ENCODE measurements at places on chromosomes 16 and 17.

- DNase-seq: no peak
These were observed 85.7 kb downstream of the NT5M start for GRCh38 chr17:17388657-17389496.

DNA sequence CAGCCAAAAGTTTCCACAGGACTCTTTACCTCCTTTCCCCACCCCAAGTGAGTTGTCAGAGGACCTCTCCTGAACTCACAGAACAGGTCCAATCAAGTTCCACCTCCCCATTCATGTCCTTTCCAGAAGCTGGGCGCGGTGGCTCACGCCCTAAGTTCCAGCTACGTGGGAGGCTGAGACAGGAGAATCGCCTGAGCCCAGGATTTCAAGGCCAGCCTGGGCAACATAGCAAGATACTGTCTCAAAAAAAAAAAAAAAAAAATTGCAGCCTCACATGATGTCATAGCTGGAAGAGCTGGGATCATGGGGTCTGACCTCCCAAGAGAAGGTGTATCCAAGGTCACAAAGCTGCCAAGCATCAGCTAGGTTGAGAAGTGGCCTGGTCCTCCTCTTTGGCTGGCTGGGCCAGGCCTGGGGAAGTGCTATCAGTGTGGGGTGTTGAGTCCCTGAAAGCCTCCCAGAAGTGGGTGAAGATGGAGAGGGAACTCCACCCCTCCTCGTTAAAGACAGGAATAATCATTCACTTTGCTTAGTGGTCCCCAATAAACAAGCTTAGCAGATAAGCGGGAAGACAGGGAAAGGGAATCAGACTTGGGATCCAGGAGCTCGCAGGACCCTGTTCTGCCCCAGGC lies 5.5 kb upstream of the MNT start:
- DNase-seq: no peak

GRCh38 chr17:43820759-43821158 lies 12.2 kb downstream of the MPP3 start:
- no peak for DNase-seq

DNA sequence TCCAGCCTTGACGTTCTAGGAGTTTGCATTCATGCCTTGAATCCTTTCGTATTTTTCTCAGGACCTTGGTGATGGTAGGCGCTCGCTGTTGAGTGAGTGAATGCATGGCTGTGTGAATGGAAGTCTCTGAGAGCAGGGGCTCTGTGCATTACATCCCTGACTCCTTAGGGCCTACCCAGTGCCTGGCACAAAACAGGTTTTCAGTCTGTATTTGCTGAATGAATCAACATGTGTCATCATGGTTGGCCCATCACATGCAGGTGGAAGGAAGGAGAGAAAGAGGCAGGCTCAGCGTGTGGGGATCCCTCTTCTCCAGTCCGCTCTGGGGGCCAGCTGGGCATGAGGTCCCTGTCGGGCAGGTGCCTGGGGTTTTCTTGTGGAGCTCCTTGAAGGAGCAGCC lies 8.7 kb downstream of the RAP1GAP2 start:
- DNase-seq: no peak

DNA sequence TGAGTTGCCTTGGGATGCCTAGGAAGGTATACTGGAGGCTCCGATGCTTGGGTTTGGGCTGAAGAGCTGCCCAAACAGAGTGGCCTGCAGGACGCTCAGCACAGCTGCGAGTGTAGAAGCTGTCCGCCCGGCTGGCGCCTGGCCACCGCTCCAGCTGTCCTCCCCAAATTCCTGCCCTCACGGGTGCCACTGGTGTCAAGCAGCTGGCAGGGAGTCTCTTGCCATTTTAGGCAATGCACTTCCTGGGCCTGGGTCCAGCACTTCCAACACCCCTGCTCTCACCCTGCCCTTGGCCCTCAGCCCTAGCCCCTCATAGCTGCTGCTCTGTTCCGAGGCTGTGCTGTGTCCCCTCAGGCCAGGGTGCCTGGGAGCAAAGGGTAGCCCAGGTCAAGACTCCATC lies 5.2 kb upstream of the PKMYT1 start:
- no peak for DNase-seq

DNA sequence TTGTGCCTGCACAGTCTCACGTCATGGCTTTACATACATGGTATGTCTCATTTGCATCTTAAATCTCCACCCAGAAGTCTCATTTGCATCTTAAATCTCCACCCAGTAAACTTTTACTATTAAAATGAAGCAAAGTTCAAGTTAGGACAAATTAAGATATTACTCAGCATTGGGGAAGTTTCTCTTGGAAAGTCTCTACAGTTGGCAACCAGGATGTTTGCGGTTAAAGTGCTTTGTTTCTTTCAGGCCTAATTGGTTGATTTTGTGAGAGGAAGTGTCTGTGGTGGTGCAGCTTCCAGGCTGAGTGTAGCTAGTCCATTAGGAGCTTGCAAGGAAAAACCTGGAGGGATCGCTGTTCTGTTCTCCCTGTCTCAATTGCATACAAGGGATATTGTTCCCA lies 1373.3 kb upstream of the GOT2 start:
- no peak for DNase-seq

DNA sequence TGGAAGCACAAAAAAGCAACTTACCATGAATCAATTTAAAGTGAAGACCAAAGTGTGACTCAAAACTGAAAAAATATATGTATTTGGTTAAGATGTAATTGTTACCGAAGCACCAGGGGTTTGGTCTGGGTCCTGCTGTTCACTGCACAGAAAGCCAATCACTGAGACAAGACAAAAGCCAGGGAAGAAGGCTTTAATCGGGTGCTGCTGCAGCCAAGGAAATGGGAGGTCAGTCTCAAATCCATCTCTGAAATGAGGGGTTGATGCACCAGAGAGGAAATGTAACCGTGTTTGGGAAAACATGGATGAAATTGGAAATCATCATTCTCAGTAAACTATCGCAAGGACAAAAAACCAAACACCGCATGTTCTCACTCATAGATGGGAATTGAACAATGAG lies 73.6 kb upstream of the HSBP1 start:
- no peak for DNase-seq

DNA sequence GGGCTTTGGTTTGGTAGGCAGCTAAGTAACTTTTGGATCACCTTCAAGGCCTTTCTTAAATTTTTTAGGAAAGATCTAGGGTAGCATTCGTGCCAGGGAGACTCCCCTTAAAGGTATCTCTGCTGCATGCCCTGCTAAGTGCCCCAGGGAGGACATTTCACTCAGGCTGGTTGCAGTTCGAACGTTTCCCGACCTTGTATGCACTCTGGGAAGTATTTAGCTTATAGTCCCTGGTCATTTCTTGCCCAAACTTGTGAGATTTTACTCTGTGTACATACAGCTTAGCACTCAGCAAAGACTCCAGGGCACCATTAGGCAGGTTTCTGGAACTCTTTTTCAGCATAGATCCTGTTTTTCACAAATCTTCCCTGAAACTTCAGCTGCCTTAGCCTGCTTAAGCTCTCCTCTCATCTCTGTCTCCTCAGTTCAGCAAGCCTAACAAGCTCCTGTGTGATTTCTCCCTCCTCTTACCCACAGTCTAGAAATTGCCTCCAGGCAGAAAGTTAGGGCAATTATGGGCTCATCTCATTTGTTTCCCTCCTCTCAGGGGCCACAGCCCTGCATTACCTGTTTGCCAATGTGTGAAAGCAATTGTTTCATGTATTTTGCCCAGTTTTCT lies 84.6 kb downstream of the MRTFB start:
- no peak for DNase-seq

DNA sequence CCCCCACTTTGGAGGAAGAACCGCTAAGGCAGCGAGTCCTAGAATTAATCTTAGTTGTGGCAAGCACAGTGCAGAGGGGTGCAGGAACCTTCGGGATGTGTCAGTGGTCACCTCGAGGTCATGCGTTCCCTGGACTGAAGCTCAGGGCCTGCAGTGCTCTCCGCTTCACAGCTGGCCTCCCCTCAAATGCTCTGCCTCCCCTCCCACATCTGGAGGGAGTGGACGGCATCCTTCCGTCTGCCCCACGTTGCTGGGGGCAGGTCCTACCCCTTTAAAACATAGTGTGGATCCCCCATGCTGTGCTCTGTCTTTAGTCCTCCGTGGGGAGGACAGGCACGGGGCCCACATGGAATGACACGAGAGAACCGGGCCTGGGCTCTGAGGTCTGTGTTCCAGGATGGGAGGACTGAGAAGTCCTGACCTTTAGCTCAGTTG lies 99.5 kb upstream of the CDC42EP4 start:
- no peak for DNase-seq

DNA sequence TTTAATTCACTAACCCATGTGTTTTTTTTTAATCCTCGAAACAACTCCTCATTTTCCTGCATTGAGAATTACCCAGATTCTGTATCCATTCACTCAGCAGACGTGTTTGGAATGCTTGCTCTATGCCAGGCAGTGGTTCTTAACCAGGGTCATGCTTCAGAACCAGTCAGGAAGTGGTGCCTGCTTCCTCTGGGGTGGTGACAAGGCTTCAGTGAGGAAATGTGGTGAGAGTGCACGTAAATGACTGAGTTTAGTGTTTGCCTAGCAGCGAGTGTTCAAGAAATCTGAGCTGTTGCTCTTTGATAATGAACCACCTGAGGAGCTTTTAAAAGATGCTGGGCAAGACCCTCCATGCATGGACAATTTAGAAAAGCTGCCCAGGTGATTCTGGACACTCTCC lies 9.9 kb downstream of the ZFP90 start:
- DNase-seq: no peak

DNA sequence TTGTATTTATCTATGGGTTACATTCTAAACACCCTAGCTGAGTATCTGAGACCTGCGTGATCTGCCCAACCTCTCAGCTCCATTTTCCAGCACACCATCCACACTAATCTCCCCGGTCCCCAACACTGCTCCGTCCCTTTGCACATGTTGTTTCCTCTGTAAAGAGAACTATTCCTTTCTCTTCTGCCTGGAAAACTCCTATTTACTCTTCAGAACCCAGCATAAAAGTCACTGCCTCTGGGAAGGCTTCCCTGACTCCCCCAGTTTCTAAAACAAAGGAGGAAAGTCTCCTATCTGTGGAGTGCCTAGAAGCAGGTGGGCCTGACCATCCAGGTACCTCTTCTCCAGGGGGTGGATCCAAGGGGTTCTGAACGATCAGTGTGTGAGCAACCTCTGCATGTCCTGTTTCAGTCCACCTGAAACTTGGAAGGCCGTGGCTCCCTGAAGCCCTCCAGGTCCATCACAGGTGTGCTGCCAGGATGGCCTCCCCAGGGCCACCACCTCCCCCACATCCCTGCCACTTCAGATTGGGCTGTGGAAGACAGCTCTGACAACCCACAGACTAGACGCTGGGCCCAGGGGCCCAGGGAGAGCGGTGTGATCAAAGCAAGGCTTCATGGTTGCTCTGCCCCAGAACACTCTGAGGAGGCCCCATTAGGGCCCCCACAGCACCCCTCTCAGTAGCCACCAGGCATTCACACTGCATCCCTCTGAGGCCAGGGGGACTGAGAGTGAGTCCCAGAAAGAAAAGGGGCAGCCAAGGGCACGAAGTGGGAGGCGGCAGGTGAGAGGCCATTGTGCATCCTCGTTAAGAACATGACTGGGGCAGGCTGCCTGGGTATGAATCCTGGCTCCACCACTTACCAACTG lies 20.3 kb downstream of the MPP3 start:
- DNase-seq: no peak

- no peak for DNase-seq
These were observed 404.9 kb upstream of the CDH5 start for GRCh38 chr16:65961476-65962143.

- no peak for DNase-seq
These were observed 4.4 kb downstream of the RNF135 start for GRCh38 chr17:30975042-30975820.

DNA sequence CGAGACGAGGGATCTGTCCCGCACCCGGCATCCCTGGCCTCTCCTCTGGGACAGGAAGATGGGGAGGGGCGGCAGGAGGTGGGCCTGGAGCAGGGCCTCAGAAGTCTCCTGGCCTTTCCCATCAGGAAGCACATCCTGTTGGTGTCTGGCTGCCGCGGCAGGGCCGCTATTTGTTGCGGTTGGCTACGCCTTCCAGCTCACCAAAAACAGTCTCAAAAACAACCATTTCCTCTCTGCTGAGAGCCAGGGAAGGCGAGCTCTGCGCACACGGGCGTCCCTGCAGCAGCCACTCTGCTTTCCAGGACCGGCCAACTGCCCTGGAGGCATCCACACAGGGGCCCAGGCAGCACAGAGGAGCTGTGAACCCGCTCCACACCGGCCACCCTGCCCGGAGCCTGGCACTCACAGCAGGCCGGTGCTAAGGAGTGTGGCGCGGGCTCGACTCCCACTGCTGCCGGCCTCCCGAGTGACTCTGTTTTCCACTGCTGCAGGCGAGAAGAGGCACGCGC lies at the start of gene TMEM204:
Gene TMEM204, plus strand, starts transcription at position 224 of the 509 bp plus-strand sequence. CDS start 610 bp downstream, outside the sequence.
- no peak for DNase-seq

- no peak for DNase-seq
These were observed 34.8 kb upstream of the CPHXL start for GRCh38 chr16:75761108-75761507.

GRCh38 chr17:34607917-34608316 lies 28.5 kb downstream of the TMEM132E start:
- DNase-seq: no peak

GRCh38 chr17:63516910-63517824 lies 6.0 kb upstream of the KCNH6 start:
- no peak for DNase-seq

DNA sequence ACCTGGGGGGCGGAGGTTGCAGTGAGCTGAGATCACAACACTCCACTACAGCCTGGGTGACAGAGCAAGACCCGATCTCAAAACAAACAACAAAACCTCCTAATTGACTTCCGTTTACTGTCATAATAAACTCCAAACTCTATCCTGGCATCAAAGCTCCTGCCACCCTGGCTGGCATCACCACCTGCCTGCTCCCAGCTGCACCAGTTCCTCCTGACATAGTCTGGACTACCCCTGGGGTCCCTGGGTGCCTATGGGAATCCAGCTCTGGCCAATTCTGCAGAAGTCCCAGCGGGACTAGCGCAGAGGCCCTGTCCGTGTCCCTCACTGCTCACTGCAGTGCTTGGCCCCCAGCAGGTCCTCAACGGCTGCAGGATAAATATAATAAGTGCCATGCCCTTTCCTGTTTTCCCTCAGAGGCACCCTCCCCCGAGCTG lies 723 bp downstream of the NTHL1 start:
- DNase-seq: no peak

DNA sequence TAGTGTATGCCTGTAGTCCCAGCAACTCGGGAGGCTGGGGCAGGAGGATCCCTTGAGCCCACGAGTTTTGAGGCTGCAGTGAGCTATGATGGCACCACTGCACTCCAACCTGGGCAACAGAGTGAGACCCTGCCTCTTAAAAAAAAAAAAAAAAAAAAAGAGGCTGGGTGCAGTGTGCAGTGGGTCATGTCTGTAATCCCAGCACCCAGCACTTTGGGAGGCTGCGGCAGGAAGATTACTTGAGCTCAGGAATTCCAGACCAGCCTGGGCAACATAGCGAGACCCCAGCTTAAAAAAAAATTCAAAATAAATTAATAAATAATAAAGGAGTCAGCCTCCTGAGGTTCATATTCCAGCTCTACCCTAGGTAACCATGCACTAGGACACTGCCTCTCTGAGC lies 9.6 kb upstream of the CNOT1 start:
- DNase-seq: no peak

DNA sequence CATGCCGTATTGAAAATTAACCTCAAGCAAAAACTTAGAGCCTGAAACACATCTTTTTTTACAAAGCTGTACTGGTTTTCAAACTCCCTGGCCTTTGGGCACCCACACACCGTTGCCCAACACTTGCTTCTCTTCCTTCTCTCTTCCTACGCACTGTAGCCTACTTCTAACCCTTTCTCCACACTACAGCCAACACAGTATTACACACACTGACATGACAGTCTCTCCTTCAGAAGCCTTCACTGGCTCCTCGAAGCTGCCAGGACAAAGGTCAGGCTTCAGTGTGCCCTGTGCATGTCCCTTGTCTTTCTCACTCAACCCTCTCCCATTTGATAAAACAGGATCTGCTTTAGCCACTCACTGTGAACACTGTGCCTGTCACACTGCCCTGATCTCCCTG lies 8.0 kb downstream of the FANCA start:
- DNase-seq: no peak
